ENCODE measurements at places on chromosomes 2 and 18. TPM values are rescaled to one million over a fixed set of nuclear protein-coding genes. Genes with fewer than 3 reads are reported as not detected.
A peak's percentile ranks its signal among the peaks of the same experiment; 100 is the strongest.

RAB10 gene
- 92.6 TPM for total RNA-seq

DNA sequence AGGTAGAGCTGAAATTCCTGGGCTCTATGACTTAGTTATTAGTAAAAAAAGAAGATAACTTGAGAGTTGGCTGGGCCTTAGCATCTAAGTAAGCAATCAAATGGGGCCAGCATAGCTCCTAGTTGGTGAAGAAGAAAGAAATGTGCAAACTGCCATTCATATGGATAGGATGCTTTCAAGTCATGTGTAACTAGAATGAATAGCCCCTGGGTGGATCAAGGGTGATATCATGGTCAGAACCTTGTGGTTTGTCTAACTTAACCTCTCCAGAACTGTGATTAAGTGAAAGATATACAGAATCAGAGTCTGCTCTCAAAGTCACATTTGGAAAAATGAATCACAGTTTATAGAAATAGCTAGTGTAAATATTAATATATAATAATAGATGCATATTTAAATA, 198.7 kb upstream of the DTNA start:
- no peak for DNase-seq

- no peak for DNase-seq
Measured at GRCh38 chr2:28103611-28104010, 213.1 kb downstream of the BABAM2 start.

DNA sequence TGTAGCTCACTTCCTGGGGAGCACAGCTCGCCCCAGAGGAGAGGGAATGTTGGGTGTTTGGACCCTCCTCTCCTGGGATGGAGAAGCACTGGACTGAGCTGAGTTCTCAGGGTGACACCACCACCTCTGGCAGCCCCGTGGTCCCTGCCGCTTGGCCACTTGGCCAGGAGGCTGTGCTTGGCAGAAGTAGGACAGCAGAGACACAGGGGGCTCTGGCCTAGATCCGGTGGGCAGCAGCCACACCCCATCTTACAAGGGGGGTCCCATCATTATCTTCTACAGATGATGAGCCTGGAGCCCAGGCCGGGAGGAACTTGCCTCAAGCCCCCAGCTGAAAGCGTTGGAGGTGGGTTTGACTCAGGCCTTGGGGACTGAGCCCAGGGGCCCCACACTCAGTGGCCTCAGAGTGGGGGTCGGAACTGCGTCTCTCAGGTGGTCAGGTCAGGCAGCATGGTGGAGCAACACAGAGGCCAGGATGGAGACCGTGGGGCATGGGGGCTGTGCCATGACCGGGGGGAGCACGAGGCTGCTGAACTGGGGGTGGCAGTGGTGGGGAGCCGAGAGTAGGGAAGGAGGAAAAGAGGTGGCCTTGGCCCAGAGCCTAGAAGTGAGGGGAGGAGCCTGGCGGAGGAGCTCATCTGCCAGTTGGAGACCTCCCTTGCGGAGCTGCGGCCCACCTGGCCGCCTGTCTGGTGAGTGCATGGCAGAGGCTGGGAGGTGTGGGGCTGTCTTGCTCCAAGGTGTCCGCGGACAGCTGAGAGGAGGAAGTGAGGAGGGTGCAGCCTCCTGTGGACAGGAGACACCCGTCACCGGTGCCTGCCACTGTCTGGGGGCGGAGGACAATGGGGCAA, 63.6 kb upstream of the HDAC4 start:
- DNase-seq, result no peak

GRCh38 chr2:220509096-220509757, 881.8 kb downstream of the SLC4A3 start:
- no peak for DNase-seq

GRCh38 chr2:223247136-223247535, 195.1 kb downstream of the KCNE4 start:
- peak; percentile 9 for DNase-seq

KLF7 gene
- 19.9 TPM for total RNA-seq

- no peak for DNase-seq
Measured at GRCh38 chr2:27496357-27497287, at the start of gene GCKR. Gene GCKR (plus strand): TSS chr2:27496839. CDS start chr2:27496905, 66 bp downstream.

GALR1 gene
- total RNA-seq, result 0.17 TPM

DNA sequence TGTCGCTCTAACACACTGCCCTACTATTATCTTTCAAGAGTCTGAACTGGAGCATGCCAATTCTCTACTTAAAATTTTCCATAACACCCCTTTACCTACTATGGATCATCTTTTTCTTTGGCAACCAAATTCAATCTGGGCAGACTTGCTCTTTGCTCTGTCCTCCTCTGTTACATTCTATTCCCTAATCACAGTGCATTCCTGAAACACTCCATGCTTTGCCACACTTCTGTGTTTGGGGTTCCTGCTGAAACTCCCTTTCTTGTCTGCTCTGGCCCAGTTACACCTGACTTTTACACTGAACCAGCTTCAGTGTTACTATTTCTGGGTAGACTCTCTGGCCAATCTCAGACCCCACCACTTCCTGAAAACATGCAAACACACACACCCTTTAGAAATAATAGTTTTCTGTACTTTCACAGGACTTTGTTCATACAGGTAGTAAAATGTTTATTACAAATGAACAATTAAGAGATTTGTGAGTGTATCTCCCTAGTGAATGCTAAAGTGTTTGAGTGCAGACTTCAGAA, 119.9 kb upstream of the DCC start:
- no peak for DNase-seq

DNA sequence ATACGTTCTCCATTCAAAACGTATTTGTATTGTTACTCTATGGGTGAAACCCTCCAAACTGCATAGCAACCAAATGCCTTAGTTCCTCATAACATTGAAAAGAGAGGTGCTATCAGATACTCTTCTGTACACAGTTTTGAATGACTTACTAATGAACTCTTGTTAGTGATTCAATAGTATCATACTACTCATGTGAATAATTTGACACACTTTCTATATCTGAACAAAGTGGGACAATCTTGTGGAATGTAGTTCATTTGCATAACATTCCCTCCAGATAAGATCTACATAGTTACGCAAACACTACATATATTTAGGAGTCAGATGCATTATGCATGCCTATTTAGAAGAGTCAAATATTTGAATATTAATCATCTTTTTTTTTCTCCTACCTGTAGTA, 232.0 kb upstream of the NRXN1 start:
- no peak for DNase-seq

GRCh38 chr2:152630466-152630865, 86.8 kb downstream of the PRPF40A start:
- DNase-seq, result no peak
